ENCODE measurements at places on chromosomes 6 and 20. TPM values are rescaled to one million over a fixed set of nuclear protein-coding genes. Genes with fewer than 3 reads are reported as not detected.

VNN1 gene
- total RNA-seq: not detected

LY86 gene
- not detected for total RNA-seq

COL9A1 gene
- not detected for total RNA-seq

PI16 gene
- not detected for total RNA-seq

ABHD16A gene
- 36.3 TPM for total RNA-seq

CDH26 gene
- 0.58 TPM for total RNA-seq

FOXQ1 gene
- not detected for total RNA-seq

RSPO3 gene
- 0.39 TPM for total RNA-seq

- H3K4me1 ChIP-seq: peaks cover 5% of the 10 kb centered on the region
- H3K27ac ChIP-seq: no peak overlapping the region
- H3K36me3 ChIP-seq: no peaks in the 10 kb centered on the region
- H3K4me3 ChIP-seq: no peak overlapping the region
Measured at GRCh38 chr6:16936893-16937292, 165.0 kb upstream of the STMND1 start.

- H3K36me3 ChIP-seq: peaks cover 16% of the 10 kb centered on the region
- DNase-seq: no peak
- peaks cover 7% of the 10 kb centered on the region for H3K4me1 ChIP-seq
- no peaks in the 10 kb centered on the region for H3K27me3 ChIP-seq
- H3K27ac ChIP-seq: no peak overlapping the region
Measured at GRCh38 chr6:42989923-42990322, 5.6 kb downstream of the PPP2R5D start.

- H3K4me3 ChIP-seq: no peak overlapping the region
- no peak overlapping the region for H3K27ac ChIP-seq
- H3K27me3 ChIP-seq: peaks cover 88% of the 10 kb centered on the region
- no peaks in the 10 kb centered on the region for H3K4me1 ChIP-seq
- DNase-seq: no peak
Measured at GRCh38 chr6:137846772-137847313, 20.2 kb upstream of the TNFAIP3 start.

GRCh38 chr6:27591699-27592480 is 119.0 kb upstream of the ZNF184 start:
- H3K27me3 ChIP-seq: no peaks in the 10 kb centered on the region
- H3K27ac ChIP-seq: no peak overlapping the region
- H3K4me1 ChIP-seq: no peaks in the 10 kb centered on the region
- DNase-seq: peak; percentile 80

DNA sequence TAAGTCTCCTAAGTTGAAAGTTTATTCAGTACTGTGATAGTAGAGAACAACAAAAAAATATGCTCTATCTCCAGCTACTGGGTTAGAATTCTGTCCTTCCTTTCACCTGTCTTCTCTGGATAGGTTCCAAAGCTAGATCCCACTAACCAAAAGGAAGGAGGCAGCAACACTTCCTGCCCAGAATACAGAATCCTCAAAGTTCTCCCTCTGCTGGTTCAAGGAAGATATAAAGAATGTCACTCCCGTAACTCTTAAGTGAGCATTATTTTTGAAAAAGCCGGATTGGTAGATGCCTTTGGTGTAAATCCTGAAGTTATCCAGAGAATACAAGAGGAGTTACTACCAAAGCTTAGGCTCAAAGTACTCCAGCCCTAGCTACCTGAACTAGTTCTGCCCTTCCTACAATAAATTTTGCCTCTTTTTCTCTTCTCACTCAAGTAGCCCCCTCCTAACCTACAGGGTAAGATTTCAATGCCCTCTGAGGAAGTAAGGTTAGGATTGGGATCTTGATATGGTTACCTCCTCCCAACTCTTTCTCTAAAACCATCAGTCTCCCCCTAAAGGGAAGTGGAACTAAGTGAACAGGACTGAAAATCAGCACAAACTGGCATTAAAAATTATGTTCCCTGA is 26.0 kb upstream of the CRIP3 start:
- no peaks in the 10 kb centered on the region for H3K4me1 ChIP-seq
- DNase-seq: peak; percentile 78
- peaks cover 12% of the 10 kb centered on the region for H3K36me3 ChIP-seq
- no peak overlapping the region for H3K27ac ChIP-seq

GRCh38 chr6:106882601-106883518 is 91.7 kb downstream of the CD24 start:
- DNase-seq: no peak
- H3K4me1 ChIP-seq: no peaks in the 10 kb centered on the region
- H3K4me3 ChIP-seq: no peak overlapping the region
- H3K27ac ChIP-seq: no peak overlapping the region
- no peaks in the 10 kb centered on the region for H3K36me3 ChIP-seq
- H3K27me3 ChIP-seq: no peaks in the 10 kb centered on the region

DNA sequence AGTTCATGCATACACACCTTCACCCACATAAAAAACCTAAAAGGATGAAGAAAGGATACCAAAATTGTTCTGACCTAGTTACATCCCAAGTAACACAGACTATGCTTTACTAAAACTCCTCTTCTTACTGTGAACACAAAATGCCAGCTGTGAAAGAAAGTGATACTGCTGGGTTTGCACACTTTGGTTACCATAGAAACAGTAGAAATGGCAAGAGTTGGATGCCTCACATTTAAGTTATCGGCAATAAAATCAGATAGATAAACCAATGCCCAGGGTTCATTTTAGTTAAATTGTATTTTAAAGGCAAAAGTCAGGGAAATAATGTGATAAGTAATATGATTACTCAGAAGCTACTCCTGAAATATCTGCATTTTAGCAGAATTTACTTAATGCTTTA is 161.9 kb downstream of the CDK19 start:
- H3K27ac ChIP-seq: no peak overlapping the region
- H3K27me3 ChIP-seq: no peaks in the 10 kb centered on the region
- H3K4me1 ChIP-seq: no peaks in the 10 kb centered on the region
- H3K4me3 ChIP-seq: no peak overlapping the region
- no peaks in the 10 kb centered on the region for H3K36me3 ChIP-seq
- no peak for DNase-seq

- no peaks in the 10 kb centered on the region for H3K36me3 ChIP-seq
- peaks cover 24% of the 10 kb centered on the region for H3K4me1 ChIP-seq
- no peak for DNase-seq
- H3K27me3 ChIP-seq: no peaks in the 10 kb centered on the region
- no peak overlapping the region for H3K4me3 ChIP-seq
Measured at GRCh38 chr20:11234608-11235007, 560.8 kb upstream of the JAG1 start.

GRCh38 chr6:79702691-79703090 is 71.6 kb downstream of the SH3BGRL2 start:
- no peaks in the 10 kb centered on the region for H3K36me3 ChIP-seq
- DNase-seq: no peak
- H3K27me3 ChIP-seq: no peaks in the 10 kb centered on the region
- H3K27ac ChIP-seq: no peak overlapping the region

GRCh38 chr6:152313542-152314482 is 323.4 kb downstream of the SYNE1 start:
- no peaks in the 10 kb centered on the region for H3K4me1 ChIP-seq
- no peak overlapping the region for H3K27ac ChIP-seq
- no peak overlapping the region for H3K4me3 ChIP-seq
- H3K27me3 ChIP-seq: no peaks in the 10 kb centered on the region

GRCh38 chr6:29489286-29489685 is 1.5 kb upstream of the MAS1L start:
- DNase-seq: no peak
- H3K4me1 ChIP-seq: no peaks in the 10 kb centered on the region
- no peak overlapping the region for H3K4me3 ChIP-seq
- H3K36me3 ChIP-seq: no peaks in the 10 kb centered on the region
- H3K27ac ChIP-seq: no peak overlapping the region

DNA sequence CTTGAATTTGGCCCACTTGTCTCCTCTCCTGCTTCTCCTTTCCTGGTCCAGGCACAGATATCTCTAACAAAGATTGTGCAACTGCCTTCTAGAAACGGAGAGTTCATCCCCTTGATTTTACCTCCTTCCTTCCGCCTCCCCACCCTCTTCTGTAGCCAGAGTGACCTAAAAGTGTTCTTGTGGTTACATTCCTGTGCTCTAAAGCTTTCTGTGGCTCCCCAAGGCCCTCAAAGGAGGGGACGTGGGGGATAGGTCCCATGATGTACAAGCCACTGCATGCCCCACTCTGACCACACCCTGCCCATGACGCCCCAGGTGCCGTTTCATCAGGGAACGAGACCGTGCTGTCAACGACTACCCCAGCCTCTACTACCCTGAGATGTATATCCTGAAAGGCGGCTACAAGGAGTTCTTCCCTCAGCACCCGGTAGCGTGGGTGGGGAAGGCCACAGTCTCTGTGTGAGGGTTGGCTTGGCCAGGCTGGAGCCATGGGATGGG is 8.2 kb downstream of the CDC25B start:
- no peak overlapping the region for H3K4me3 ChIP-seq
- peaks cover 74% of the 10 kb centered on the region for H3K36me3 ChIP-seq
- no peaks in the 10 kb centered on the region for H3K27me3 ChIP-seq
- peak overlapping the region; percentile 54 for H3K27ac ChIP-seq

- H3K27me3 ChIP-seq: no peaks in the 10 kb centered on the region
- no peaks in the 10 kb centered on the region for H3K36me3 ChIP-seq
- no peak overlapping the region for H3K4me3 ChIP-seq
- DNase-seq: peak; percentile 26
Measured at GRCh38 chr6:17417817-17418216, 24.4 kb downstream of the CAP2 start.

DNA sequence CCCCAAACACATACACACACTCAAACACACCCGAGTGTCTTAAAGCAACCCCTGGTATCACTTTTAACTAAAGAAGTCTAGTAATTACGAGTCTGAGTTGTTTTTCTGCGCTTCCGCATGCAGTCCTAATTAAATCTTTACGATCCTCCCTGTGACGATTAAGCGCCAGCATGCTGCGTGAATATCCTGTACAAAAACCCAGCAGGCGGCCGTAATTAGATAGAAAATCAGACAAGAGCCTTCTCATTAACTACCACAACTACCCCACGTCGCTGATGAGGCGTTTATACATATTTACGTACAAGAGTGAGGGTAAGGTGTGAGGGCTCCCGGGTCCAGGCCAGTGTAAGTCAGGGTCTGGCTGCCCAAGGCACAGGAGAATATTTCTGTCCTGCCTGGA is 8.1 kb downstream of the TFAP2B start:
- peak overlapping the region; percentile 5 for H3K4me3 ChIP-seq
- peaks cover 49% of the 10 kb centered on the region for H3K4me1 ChIP-seq
- DNase-seq: peak; percentile 89
- peaks cover 59% of the 10 kb centered on the region for H3K27me3 ChIP-seq
